ENCODE measurements at places on chromosomes 3 and 15.

DNA sequence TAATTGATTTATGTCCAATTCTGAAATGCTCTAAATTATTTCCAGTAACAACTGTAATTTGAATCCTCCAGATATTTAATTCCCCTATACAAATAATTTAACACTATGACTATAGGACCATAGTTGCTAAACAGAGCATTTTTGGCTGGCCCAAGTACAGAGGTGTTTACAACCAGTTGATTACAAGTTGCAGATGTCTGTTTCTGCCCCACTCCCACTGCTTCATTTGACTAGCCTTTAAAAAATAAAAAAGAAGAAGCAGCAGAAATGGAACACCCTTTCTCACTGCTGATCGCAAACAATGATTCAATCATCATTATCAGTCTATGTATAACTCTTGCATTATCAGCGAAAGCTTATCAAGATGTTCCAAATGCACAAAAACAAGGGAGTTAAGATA is 54.6 kb downstream of the SENP7 start:
- no peak for DNase-seq

- DNase-seq: no peak
These were observed 3.8 kb upstream of the ZNF620 start for GRCh38 chr3:40502034-40502433.

DNA sequence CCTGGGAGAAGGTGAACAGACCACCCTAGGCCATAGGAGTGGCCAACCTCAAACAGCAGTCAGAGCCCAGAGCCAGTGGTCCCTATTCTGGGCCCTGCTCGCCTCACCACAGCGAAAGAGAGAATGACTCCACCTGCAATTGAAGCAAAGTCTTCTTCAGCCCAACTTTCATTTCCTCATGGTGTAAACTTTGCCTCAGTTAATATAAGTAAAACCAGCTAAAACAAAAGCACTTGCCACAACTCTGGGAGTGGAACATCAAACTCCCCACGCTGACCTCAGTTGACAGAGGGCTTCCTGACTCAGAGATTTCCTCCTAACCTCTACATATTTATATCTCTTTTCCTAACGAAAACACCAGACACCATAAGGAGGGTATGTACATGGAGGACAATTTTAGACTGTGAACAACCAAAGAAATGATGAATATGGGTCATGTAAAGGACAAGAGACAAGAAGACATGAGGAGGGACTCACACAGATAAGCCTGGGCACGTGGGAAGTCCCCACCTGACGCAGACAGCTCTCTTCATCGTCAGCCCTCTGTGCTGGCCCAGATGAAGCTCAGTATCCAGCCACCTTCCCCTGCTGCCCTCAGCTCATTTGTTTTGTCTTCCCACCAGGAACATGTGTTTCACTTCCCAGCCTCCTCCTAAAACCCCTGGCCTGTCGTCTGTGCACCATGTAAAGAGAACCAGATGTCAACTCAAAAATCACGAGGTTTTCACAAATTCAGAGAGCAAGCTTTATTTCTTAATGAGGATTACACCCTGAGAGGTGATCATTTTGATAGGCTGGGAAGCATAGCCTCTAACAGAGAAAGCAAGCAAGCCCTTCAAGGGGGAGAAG is 140.9 kb downstream of the KCNMB2 start:
- DNase-seq: no peak

DNA sequence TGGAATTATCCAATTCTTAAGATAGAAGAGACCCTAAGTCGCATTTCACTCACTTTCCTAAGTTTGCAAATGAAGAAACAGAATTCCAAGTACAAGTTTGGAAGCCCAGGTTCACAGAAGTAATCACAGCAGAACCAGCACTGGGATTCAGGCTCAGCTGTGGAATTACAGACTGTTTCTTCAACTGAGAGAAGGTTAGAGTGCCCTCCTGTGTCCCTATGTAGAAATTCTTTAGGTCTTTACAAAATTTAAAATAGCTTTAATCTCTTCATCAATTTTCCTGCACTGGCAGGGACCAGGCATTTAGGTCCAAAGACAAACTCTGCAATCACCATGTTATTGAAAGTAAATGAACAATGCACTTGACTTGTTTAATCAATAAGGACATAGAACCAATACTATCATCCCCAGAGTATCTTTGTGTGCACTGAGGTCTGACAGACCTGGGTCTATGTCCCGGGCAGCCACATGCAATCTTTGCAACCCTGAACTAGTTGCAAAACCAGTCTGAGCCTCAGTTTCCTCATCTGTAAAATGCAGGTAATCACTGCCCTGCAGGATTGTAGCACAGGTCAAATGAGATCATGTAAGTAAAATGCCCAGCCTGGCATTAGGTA is 96.3 kb upstream of the ZBED2 start:
- DNase-seq: no peak

- no peak for DNase-seq
These were observed 5.7 kb downstream of the NT5DC2 start for GRCh38 chr3:52527732-52528585.

DNA sequence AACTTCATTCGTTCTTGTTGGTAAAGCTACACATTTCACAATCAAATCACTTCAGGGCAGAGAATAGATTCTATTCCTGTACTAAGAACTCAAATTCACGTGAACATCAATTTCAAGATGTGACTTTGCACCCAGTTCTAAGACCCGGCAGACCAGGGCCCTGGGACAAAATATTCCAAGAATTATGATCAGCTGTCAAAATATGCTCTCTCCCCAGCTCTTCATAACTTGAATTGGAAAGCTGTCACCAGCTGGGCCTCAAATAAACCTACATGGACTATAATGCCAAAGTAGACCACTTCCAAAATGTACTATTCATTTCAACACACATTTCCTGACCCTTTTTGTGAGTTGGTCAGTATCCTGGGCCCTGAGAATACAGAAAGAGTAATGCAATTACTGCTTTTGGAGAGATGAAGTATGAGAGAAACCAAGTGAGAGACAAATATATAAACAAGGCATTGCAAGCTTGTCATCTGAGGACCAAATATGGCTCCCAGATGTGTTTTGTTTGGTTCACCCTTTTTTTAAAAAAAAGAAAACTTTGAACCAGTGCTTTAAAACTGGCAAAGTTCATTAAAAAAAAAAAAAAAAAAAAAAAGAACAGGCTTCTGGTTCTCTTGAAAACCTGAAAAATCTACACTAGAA is 14.9 kb downstream of the MAGI1 start:
- no peak for DNase-seq

DNA sequence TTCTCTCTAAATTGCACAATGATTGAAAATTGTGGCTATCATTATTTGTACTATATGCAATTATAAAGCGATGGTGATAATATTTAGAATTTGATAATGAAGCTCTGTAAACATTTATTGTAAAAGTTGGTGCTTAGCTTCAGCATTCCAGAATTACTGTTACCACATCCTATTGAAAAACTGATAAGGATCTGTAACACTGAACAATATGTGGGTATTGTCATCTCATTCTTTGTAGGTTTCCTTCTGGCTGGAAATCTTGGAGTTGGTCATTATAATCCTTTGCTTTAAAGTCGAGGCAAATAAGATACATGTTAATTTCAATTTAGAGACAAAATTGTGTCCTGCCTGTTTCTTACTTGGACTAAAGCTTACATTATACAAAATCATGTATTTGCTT is 323.4 kb upstream of the GOLIM4 start:
- no peak for DNase-seq

GRCh38 chr3:16406579-16406978 is 106.9 kb downstream of the RFTN1 start:
- no peak for DNase-seq

DNA sequence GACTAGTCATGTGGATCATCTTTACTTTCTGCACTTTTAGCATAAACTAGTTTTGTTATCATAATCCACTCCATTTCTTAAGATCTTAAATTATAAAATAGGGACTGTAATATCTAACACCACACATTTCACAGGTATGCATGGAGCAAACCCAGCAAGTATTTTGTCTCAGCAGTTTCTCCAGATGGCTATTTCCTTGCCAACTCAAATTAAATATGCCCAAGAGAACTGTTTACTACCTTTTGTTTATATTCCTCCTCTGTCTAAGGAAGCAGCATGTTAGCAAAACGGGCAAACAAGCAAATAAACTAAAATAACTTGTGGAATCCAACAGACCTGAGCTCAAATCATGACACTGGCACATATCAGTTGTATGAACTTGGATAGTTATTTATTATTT is 379.8 kb downstream of the LSAMP start:
- DNase-seq: no peak

DNA sequence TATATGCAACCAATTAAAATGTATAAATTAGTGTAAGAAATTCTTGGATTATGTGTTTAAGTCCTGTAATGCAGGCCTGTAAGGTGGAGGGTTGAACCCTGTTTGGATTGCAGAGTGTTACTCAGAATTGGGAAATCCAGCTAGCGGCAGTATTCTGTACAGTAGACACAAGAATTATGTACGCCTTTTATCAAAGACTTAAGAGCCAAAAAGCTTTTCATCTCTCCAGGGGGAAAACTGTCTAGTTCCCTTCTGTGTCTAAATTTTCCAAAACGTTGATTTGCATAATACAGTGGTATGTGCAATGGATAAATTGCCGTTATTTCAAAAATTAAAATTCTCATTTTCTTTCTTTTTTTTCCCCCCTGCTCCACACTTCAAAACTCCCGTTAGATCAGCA is 65.4 kb upstream of the ACAD9 start:
- no peak for DNase-seq

- no peak for DNase-seq
These were observed 1.5 kb downstream of the IGSF10 start for GRCh38 chr3:151459358-151459757.

DNA sequence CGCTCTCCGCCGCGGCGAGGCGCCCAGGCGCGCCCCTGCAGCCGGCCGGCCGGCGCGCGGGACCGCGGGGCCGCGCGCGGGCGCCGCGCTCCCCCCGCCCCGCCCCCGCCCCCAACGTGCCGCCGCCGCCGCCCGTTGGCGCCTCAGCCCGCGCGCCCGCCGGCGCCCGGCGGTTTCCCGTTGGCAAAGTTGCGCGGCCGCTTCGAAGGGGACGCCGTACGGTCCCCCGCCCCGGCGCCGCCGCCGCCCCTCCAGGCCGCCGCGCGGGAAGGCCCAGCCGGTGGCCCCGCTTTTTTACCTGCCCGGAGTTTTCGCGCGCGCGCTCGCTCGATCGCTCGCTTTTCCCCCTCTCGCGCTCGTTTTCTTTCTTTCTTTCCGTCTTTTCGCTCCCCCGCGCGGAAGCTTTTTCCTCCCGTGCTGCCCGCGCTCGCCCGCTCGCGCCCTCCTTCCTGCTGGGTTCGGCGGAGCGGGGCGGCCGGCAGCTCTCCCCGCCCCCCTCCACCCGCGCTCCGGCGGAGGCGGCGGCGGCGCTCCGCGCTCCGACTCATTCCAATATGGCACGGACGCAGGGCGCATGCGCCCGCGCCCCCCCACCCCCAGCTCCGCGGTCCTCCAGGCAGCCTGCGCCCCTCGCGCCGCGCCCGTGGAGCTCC is at the start of gene SFMBT1:
Gene SFMBT1 (minus strand): TSS at position 556 of the 653 bp plus-strand sequence. CDS start 76,945 bp downstream, outside the sequence.
- no peak for DNase-seq

DNA sequence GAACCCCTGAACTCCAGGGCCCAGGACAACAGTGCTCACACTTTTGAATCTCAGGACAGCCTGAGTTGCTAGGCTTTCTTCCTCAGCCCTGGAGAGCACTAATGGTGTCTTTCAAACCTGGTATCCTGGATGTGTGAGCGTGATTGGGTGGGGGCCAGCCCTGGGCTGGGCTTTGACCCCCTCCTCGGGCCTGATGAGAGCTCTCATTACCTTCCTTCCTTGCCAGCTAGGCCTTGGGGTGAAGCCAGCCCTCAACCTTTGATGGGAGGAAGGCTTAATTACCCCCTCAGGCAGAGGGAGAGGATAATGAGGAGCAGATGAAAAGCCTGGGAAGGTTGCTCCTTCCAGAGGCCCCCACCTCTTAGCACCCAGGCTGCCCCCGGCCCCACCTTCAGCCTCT is 31.1 kb upstream of the INSYN1 start:
- DNase-seq: peak; percentile 68

GRCh38 chr15:61186905-61187741 is 42.0 kb downstream of the RORA start:
- no peak for DNase-seq

DNA sequence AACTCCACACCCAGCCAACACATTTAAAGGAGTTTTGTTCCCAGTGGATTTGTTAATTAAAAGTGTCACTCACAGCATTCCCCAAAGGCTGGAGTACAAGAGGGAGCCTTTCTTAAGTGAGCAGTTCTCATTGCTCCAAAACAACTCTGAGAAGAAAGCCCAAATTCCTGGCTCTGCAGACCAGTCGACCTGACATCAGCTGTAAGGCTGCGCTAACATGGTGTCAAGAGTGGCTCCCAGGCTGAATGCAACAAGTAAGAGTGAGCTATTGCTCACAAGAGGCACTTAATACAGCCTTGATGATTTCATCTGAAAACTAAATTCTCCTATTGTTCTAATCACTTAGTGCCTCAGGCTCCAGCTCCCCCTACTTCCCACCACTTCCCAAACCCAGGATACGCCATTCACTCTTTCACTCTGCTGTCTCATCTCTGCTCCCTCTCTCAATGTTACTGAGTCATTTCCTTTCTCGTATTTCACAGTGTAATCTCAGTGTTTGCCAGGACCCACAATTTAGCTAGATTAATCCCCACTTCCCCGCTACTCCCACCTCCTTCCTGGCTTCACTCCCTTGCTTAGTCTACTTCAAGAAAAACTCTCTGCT is 81.8 kb downstream of the WWTR1 start:
- peak; percentile 81 for DNase-seq

DNA sequence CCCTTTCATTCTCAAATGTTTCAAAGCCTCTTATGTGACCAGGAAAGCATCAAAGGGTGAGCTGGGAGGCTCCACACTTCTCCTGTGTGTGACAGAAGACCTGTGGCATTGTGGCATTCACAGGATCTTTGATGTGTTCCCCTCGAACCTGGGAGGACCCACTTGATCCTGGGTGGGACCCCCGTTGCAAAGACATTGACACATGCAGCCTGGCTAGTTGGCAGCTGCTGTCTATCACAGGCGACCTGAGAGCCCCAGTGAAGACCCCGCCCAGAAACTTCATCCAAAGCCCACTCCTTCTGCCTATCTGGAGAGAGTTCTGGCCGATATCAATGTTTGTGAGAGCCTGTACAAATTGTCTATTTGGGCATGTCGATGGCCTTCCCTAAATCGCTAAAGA is 140.4 kb upstream of the ATP2B2 start:
- DNase-seq: no peak
